ENCODE measurements at places on chromosomes 12 and 14. TPM values are rescaled to one million over a fixed set of nuclear protein-coding genes. Genes with fewer than 3 reads are reported as not detected.

Gene DLGAP5
- 63.7 TPM for total RNA-seq

Gene GLS2
- not detected for total RNA-seq

Gene NDUFB1
- 130 TPM for total RNA-seq

Gene FOXN4
- not detected for total RNA-seq

Gene DNAH10
- under 0.01 TPM for total RNA-seq

Gene KTN1
- total RNA-seq: 195 TPM

Gene LARP4
- total RNA-seq: 34.1 TPM

Gene MUCL1
- total RNA-seq: not detected

Gene KLRK1
- not detected for total RNA-seq

Gene KRT2
- total RNA-seq: not detected

Gene EML1
- total RNA-seq: 66.9 TPM

Gene RGS6
- total RNA-seq: not detected

Gene TAS2R8
- not detected for total RNA-seq

Gene NCKAP5L
- total RNA-seq: 10.7 TPM

Gene PLCZ1
- total RNA-seq: under 0.01 TPM

Gene MCRS1
- 60.9 TPM for total RNA-seq

Gene AP5M1
- 22.5 TPM for total RNA-seq

Gene MFAP5
- not detected for total RNA-seq

Gene AKAP5
- 0.65 TPM for total RNA-seq

Gene STXBP6
- total RNA-seq: not detected
